ENCODE measurements at places on chromosomes 3 and 15.

GRCh38 chr3:148962513-148962912, 28.8 kb upstream of the GYG1 start:
- no peak for DNase-seq

- DNase-seq: no peak
These were observed 15.2 kb downstream of the CSRNP1 start for GRCh38 chr3:39137991-39138803.

DNA sequence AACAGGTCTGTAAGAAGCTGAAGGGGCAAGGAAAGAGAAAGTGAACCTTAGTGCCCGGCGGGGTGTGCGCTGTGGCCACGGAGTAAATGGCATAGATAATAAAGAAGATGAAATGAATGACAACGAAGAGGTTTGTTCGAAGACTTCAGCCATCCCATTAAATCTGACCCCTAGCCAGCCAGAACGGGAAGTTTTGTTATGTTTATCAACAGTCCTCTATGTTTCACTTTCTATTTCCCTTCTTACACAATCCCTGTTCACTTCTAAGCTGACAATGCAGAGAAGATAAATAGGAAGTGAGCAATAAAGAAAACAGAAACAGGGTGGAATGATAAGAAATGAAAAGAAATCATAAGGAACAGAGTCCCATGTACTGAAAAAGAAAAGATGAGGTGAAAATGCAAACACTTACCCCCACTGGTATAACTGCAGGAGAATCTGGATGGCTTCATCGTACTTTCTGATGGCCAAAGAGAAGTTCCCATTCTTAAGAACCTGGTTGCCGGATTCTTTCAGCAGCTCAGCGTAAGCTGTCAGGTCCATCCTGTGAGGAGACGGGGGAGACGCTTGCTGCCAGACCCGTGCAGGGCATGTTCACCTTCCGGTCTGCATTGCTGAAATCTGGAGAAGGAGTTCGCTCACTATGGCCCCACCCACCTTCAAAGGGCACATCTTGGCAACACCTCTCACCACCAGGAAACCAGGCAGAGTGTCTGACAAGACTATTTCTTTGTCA, 36.8 kb downstream of the TRANK1 start:
- DNase-seq: peak; percentile 90

DNA sequence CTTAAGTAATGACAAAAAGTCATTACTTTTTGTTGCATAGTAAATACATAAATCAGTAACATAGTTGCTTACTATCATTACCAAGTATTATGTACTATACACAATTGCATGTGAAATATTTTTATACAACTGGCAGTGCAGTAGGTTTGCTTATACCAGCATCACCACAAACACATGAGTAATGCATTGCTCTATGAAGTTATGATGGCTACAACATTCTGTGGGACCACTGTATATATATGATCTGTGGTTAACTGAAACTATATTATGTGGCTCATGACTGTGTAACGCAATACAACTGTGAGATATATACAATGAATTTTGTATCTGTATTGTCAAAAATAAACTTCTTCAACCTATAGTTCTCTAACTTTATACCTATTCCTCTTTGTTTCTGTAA, 113.7 kb upstream of the RBMS3 start:
- DNase-seq: no peak

Measured in small intestine (tissue), 16 donors.